ENCODE measurements at places on chromosomes 13 and 19. TPM values are rescaled to one million over a fixed set of nuclear protein-coding genes. Genes with fewer than 3 reads are reported as not detected.

GRCh38 chr13:49653478-49653877 is 25.2 kb downstream of the ARL11 start:
- no peak for DNase-seq

DNA sequence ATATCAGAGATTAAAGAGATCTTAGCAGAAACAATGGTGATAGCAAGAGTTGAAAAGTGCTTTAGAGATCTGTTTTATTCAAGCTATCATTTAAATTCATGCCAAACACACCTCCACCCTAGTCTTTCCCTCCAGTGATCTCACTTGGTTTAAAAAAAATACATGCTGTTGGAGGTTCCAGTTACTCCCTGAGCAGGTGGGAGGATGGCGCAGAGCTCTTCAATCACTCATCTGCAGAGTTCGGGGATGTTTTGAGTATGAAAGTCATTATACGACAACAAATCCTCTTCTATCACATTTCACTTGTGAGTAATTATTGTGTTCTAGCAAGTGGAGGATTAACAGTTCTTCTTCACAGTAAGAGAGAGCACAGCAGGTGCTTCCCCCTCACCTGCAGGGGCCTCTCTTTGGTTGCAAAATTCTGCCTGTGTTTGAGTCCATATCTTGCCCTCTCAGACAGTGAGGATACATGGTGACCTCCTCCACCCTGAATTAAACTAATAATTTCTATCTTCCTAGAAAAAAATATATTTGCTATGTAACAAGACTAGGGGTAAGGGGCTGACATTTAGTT is 376.7 kb downstream of the LIG4 start:
- DNase-seq, result no peak

DNA sequence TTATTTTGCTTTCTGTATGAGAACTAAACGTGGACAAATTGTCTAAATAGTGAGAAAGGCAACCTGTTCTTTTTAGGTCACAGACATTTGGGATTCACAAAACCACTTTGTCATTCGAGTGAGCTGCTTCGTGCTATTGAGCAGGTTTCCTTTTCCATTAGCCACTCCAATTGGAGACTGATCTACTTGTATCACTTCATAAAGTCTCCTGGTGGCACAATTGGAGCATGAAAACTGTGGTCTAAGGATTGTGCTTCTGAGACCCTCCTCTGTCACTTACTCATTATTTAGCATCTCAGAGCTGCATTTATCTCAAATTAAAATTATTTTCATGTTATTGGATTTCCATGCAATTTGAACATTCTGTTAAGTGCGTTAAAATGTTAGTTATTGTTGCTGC is 397.7 kb downstream of the TDRD3 start:
- no peak for DNase-seq

DNA sequence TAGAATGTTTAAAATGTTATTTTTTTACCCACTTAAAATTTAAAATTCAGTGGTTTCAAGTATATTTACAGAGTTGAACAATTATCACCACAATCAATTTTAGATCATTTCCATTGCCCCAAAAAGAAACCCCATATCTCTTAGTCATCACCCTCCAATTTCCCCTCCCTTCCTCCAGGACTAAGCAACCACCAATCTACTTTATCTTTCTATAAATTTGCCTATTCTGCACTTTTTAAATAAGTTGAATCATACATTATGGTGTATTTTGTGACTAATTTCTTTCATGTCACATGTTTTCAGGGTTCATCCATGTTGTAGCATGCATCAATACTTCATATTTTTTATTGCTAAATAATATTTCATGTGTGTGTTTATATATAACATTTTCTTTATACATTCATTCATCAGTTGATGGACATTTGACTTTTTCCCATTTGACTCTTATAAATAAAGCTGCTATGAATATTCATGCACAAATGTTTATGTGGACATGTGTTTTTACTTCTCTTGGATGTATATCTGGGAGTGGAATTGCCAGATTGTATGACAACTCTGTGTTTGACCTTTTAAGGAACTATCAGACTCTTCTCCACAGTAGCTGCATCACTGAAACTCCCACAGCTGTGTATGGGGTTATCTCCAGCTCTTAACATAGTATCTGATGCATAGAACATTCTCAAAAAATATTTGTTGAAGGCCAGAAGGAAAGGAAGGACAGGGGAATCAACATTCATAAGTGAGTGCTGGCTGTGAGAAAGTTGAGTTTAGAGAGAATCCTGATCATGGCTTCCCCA is 107.8 kb upstream of the OXGR1 start:
- no peak for DNase-seq

GRCh38 chr19:5913739-5914357 is at the start of gene CAPS:
Gene CAPS (plus strand): TSS chr19:5914254. CDS start chr19:5914407, 153 bp downstream.
- DNase-seq, result no peak

GRCh38 chr13:21436582-21436981 is 22.5 kb downstream of the ZDHHC20 start:
- DNase-seq, result no peak

NLRP7 gene
- total RNA-seq, result not detected

SYNGR4 gene
- total RNA-seq, result not detected

GRCh38 chr13:25380741-25381324 is 9.1 kb downstream of the ATP8A2 start:
- DNase-seq, result no peak

IGSF23 gene
- not detected for total RNA-seq

LGALS4 gene
- not detected for total RNA-seq

DNA sequence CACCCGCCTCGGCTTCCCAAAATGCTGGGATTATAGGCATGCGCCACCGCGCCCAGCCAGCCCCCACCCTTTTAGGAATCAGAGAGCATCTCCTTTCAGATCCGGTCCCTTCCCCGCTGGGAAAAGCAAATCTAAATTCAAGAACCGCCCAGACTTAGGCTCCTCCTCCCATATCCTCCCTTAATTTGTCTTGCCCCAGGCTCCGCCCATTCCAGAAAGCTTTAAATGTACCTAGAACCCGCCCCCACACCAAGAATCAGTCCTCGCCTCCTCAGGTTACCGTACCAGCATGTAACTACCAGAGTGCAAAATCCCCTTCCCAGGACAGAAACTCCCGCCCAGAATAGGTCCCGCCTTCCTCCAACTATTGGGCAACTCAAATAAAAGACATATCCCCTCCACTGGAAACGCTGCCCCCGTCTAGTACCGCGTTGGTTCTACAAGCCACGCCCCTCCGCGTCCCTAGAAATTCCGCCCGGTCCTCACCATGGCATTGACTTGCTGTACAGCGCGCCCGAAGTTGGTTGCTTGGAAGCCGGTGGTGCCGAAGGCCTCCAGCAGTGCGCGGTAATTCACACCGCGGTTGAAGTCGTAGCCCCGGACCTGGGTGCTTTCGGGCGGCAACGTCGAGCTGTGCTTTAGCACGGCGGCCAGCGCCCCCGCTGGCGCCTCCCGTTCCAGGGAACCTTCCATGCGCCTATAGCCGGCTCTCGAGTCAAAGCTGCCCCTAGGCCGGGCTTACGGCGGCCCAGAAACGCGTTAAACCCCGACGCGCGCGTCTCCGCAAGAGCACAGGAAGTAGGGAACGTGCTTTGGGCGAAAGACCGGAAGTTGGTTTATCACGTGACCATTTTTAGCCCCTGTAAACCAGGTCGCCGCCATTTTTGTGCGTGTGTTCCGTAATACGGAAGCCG is at the start of gene DHPS:
TSS of gene DHPS (minus strand) at position 807 of the 914 bp plus-strand sequence. CDS start at position 693, 114 bp downstream.
- peak; percentile 98 for DNase-seq

CGB8 gene
- not detected for total RNA-seq

DNAJB1 gene
- total RNA-seq, result 28.4 TPM

PTH2 gene
- not detected for total RNA-seq

C19orf12 gene
- 11.1 TPM for total RNA-seq

DNA sequence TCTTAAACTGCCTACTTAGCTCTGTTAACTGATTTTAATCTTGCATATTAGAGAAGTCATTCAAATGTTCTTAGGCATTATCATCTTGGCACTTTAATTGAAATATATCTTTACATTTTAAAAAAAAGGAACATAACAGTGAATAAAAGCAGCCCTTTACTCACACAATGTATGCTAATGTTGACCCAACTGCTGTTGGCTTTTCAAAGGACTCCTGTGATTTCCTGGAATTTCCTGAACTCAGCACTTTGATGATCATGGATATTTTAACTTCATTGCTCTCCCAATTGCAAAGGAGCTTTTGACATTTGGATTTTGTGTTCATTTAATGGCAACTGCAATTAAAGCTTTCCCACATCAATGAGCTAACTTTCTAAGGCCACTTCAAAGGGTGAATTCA is 1230.3 kb downstream of the DIAPH3 start:
- DNase-seq, result no peak

TPGS1 gene
- 26.4 TPM for total RNA-seq

- peak; percentile 28 for DNase-seq
Observed at GRCh38 chr19:2240881-2241760, 4.5 kb downstream of the SF3A2 start.

LPAR2 gene
- 0.40 TPM for total RNA-seq

- peak; percentile 10 for DNase-seq
Observed at GRCh38 chr19:47644743-47645482, 36.0 kb downstream of the BICRA start.

DNA sequence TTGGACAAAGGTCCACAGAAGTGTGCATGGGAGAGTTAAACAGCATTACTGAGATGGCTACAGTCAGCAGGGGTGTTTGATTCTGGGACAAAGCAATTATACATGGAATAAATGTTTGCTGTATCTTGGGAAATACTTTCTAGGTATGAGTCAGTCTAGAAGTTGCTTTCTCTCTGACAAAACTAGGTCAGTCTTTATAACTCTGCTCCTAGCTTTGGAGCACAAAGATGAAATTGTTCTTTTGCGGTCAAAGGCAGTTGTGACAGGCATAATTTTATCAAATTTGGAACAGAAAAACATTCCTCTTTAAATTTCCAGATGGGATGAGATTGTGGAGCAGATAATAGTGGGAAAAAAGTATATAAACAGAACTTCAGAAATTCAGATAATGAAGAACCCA is 1045.4 kb upstream of the MIR17HG start:
- no peak for DNase-seq

LRRC25 gene
- not detected for total RNA-seq

DNA sequence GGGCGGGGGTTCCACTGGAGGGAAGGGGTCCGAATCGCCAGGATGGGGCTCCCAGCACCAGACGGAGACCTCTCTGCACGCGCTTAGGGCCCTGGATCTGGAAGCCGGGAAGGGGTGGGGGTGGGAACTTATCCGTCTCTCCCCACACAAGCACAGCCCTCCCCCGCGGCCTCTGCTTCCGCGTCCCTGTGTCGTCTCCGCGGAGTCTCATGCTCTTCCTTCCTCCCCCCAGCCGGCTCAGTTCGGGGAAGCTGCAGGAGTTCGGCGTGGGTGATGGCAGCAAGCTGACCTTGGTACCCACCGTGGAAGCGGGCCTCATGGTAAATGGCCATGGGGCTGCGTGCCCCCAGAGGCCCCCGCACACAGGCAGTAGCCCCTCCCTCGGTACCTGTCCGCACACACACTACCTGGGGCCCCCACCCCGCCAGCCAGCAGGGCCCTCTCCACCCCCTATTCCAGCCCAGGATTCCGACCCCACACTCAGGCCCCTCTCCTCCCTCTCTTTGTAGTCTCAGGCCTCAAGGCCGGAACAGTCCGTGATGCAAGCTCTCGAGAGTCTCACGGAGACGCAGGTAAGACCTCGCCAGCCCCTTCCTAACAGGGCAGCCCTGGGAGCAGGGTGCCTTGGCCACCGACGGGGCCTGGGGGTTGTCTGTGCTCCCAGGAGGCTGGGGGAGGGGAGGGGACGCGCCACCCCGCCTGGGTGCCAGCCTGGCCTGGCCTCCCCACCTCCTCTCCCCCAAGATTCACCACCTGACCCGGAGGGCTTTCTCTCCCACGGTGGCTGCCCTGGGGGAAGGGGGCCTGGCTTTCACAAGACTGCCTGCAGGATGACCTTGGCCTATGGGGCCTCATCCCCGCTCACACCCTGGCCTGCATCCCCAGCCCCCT is 3.2 kb downstream of the MIDN start:
- peak; percentile 81 for DNase-seq

ARGLU1 gene
- total RNA-seq, result 24.4 TPM

CEACAM21 gene
- 6.8 TPM for total RNA-seq

RAP2A gene
- 33.1 TPM for total RNA-seq

GRCh38 chr13:109924376-109924775 is 138.0 kb upstream of the IRS2 start:
- no peak for DNase-seq

DNA sequence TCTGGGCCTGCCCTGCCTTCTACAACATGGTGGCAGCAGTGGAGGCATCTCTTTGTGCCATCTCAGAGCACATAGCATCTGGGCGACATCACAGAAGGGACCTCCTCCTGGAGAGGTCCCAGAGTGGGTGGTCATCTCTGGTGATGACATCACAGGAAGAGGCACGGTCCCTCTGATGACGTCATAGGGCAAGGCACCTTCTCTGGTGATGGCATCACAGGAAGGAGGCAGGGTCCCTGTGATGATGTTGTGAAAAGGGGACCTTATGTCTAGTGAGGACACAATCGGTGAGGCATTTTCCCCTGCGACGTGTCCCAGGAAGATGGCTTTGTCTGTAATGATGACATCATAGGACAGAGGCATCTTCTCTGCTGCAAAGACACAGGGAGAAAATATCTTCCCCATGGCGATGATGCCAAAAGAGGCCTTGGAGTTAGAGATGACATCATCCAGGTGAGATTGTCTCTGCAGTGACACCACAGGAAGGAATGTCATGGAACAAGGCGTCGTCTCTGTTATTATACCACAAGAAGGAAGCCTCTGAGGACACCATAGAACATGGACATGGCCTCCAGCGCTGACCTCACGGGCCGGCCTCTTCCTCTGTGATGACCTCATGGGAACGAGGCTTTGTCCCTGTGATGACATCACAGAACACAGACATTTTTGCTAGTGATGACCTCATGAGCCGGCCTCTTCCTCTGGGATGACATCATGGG is 10.7 kb downstream of the SHISA7 start:
- no peak for DNase-seq

GRCh38 chr13:36436811-36437210 is 4.5 kb downstream of the CCNA1 start:
- no peak for DNase-seq

GRK1 gene
- total RNA-seq, result not detected

IGFL1 gene
- total RNA-seq, result not detected

DNA sequence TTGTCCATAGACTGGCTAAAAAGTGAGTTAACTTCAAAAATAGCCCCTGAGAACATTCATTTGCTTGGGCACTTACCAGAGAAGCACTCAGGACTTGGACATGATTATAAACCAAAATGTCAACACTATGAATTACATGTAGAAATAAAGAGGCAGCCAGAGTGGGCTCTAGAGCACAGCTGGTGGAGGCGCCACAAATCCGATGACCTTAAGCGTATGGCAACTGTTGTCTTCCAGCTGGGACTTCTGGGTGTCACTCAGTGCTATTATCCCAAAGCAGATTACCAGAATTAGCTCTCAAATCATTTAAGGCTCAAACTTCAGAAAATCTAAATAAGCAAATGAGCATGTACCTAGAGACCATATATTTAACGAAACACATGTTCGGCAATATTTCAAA is 1255.5 kb upstream of the SLC10A2 start:
- DNase-seq, result no peak

DNA sequence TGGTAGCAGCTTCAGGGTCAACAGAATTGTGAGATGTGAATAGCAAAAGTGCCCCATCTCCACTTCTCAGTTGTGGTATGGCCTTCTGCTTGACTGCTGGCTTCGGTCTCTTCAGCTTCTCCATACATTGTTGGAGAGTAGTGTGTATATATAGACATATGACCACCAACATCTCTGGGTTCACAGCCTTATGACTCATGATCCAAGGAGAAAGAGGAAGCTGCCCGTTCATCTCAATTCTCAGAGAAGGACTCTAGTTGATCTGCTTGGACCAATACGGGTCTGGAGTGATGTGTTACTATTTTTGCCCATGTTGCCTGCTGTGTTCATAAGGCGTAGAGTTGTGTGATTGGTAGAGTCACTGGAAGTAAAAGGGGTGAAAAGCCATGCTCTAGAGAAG is 3.6 kb upstream of the COMMD6 start:
- no peak for DNase-seq

SETDB2 gene
- total RNA-seq, result 6.3 TPM
